Fibroblast of skin of scalp (primary cell): ENCODE measurements at places on chromosomes 3 and 15.
A peak's percentile ranks its signal among the peaks of the same experiment; 100 is the strongest.

DNA sequence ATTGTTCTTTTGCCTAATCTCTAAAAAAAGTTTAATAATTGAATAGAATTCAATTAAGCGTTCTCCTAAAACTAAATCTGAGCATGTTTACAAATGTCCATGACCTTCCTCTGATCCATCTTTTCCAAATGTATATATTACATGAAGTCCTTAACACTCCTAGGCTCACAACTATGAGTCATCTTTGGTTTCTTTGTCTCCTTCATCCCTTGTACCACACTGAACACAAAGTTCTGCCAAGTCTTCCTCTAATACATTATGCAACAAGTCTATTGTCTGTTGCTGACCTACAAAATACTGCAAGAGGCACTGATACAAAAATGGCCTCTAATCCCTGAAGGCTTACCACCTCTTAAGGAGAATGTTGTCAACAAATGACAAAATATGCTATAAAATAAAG lies 550.2 kb downstream of the PYDC2 start:
- DNase-seq: no peak

GRCh38 chr15:41881920-41882688 lies 11.7 kb downstream of the SPTBN5 start:
- no peak for DNase-seq

- DNase-seq: no peak
These were observed 19.5 kb downstream of the POC1A start for GRCh38 chr3:52134761-52135160.

GRCh38 chr3:182438398-182438797 lies 354.9 kb upstream of the ATP11B start:
- DNase-seq: no peak

DNA sequence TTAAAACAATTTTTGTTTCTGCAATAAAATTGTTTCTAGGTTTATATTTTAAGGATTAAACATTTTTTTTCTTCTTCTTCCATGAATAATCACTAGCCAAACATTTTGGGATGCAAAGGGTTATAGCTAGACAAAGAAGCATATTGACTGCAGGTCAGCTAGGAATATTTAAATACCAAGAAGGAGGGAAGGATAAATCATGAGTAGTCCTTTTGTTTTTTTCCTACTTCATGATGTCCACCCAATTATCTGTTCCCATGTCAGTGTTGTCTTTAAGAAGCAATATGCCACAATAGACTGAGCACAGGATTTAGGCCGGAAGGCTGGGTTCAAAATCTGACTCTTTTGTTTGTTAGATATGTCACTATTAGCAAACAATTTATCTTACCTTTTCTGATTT lies 82.1 kb downstream of the VPS8 start:
- DNase-seq: no peak

DNA sequence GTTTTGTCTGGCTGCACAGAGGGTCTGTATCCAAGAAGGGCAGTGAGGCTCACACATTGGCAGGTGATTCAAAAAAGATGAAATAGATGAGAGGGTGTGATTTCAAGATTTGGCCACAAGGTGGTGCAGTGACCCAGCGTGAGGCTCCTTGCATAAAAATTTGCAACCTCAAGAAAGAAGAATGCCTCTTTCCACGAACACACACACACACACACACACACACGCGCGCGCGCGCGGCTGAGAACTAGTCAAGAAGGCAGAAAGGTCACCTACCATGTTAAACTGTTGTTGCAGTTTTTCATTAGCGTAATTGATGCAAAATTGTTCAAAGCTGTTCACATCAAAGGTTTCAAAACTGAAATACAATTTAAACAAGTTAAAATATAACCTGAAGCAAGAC lies 39.2 kb downstream of the MYO5C start:
- DNase-seq: peak; percentile 75

DNA sequence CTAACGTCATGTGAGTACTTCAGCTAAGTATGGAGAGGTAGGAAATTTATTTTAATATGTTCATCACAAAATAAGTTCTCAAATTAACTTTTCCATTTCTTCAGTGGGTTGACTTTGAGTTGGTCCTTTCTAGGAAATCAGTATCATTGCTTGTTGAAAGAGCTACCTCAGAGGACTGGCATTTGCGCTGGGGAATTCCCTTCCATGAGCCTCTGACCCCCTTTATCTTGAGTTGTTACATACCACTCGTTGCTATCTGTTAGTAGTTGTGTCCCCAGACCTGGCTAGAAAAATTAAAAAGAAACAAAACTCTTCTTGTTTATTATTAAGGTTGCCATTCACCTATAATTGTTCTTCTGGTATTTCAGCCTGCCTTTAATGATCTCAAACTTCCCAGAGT lies 96.8 kb upstream of the ROBO2 start:
- no peak for DNase-seq

- no peak for DNase-seq
These were observed 46.8 kb upstream of the C3orf70 start for GRCh38 chr3:185199671-185200070.

- DNase-seq: peak; percentile 2
These were observed 104.6 kb downstream of the ZIC4 start for GRCh38 chr3:147301781-147302180.

DNA sequence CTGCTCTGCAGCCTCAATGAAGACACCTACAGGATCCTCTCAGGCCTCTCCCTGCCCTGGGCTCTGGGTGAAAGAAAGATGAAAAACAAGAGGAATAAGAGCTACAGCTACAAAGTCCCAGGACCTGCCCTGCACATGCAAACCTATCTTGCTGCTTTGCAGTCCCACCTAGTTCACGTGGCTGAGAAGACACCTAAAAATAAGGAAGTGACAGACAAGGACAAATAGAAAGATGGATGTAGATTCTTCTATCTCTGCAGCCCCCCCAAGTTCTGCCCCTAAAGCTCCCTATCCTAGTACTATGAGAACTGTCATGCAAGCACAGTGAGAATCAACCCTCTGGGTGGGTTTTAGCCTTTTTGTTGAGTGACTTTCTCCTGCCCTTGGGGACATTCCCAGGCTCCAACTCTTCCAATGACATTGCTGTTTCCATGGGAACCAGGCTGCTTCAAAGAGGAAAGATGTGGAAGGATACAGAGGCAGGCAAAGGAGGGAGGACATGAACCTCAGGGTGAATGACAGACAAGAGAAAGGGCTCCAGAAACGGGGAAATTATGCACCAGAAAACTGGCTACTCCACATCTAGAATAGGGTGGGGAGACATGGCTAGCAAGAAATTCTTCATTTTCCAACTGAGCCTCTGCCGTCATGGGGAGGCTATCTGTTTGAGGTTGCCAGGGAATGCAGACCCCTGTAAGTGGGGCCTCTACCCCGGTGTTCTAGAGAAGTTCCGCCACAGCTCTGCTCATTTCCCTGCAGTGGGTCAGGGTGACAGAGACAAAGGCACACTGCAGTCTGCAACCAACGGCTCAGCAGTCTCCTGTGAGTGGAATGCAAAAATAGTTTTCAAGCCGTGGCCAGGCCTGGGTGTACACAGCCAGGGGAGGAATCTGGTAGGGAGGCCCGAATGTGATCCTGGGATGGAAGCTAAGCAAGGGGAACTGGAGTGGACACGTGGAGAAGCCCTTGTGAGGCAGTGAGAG lies 5.2 kb downstream of the CSPG5 start:
- no peak for DNase-seq

DNA sequence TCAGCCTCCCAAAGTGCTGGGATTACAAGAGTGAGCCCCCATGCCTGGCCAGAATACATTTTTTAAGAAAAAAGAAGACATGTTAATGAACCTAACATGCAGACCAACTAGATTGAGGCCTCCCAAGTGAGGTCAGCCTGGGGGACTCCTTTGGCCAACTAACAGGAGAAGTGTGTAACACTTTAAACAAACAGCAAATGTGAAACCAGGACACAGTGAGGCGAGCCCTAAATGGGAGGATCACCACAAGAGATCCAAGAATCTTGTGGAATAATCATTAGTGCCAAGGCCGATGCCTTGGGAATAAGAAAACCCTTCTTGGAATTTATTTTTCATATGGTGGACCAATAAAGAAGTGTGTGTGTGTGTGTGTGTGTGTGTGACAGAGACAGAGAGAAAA lies 73.9 kb downstream of the ATP10A start:
- peak; percentile 68 for DNase-seq

DNA sequence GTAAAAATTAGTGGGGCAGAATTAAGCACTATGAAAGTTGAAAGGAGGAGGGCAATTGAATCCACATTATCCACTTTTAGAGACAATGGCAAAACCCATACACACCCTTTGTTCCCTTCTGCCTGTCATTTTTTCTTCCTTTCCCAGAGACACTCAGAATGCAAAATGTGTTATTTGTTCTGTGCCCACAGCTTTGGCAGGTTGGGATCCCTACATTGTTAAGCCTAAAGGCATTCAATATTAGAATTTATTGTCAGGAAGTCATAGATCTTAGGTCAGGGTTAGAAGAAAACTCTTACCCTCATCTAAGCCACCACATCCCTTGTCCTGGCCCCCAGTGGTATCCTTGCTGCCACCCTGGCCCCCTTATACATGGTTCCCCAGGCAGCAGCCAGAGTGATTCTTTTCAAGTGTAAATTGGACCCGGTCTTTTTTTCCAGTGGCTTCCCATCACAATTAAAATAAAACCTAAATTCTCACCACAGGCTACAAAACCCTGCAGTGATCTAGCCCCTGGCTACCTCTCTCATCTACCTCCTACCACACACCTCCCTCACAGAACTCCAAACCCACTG lies 470.1 kb upstream of the ATP11B start:
- DNase-seq: no peak

DNA sequence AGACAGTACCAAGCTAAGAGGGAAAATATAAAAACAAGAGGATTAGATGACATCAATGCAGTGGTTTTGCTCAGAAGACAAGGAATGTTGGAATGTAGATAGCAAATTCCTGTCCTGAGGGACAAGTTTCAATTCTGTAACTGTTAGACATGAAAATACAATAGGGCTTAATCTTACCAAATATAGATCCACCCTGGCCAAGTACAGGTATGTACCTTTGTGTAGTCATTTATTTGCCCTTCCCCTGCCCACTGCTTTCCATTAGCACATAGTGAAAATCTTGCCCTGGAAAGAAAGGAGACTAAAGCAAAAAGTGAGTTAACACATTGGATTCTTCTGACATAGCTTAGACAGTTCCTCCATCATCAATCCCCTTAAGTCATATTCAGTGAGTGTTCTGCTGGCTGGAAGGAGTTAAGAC lies 389.0 kb upstream of the THBS1 start:
- peak; percentile 88 for DNase-seq

DNA sequence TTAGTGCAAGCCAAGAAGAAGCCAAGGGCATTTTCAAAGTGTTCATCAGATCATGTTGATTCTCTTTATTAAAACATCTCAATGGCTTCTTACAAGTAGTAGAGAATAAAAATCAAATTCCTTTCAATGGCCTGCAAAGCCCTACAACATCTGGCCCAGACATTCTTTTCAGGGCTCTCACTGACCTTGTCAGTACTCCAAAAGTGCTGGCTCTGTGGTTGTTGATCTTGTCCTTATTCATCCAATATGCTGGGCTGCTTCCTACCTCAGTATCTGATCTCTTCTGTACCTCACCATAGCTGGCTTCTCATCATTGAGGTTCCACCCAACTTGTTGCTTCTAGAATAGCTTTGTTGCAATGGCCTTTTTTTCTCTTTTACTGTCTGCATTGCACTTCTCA lies 74.0 kb upstream of the SAMMSON start:
- peak; percentile 3 for DNase-seq

DNA sequence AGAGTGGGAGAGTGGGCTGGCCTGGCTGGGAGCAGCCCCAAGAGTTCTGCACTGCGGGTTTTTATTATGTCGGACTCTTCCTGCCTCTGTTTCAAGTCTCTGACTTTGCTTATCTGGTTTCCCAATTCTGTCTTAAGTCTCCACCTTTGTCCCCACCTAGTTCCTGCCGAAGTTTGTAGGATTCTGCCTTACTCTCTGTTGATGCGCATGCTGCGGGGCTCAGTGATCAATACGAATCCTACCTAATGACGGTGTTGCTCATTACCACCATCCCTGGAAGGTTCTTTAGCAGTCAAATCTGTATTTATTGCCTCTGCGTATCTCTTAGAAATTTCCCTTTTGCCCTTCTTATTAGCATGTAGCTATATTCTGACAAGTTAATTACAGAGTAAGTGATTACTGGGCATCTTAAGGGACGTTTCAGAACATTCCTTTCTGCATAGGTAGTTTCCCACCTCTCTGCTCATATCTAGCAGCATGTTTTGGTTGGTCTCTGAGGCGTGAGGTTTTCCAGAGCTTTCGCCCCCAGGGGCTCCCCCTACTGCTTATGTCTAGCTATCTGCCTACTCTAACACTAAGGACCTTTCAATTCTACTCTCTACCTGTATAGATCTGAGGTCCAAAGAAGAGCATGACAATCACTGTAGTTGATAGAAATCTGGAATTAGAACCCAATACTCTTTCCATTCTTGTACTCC lies 236.0 kb upstream of the EIF1B start:
- DNase-seq: no peak

DNA sequence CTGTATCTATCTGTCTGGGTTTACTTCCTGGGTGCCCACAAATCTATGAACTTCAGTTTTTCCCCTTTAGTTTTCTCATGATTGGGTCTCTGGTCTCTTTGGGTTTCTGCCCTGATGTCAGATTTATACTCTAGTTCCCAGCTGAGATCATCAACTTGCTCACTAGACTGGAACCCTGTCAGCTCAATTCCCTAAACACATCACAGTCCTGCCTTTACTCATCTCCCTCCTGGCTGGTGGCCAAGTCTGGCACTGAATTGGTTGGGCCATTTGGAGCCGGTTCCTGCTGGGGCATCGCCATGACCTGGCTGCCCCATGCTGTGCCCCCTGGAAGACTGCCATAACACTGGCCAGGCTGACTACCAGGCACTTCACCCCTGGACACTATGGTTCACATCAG lies 345.3 kb downstream of the CHST2 start:
- DNase-seq: peak; percentile 48

- no peak for DNase-seq
These were observed 49.2 kb downstream of the ARHGAP11B start for GRCh38 chr15:30675126-30675525.

GRCh38 chr3:114760679-114761078 lies 386.4 kb downstream of the ZBTB20 start:
- DNase-seq: no peak

- no peak for DNase-seq
These were observed 177.8 kb downstream of the OTOL1 start for GRCh38 chr3:161674402-161674801.
